ENCODE measurements at places on chromosomes 4 and X.

DNA sequence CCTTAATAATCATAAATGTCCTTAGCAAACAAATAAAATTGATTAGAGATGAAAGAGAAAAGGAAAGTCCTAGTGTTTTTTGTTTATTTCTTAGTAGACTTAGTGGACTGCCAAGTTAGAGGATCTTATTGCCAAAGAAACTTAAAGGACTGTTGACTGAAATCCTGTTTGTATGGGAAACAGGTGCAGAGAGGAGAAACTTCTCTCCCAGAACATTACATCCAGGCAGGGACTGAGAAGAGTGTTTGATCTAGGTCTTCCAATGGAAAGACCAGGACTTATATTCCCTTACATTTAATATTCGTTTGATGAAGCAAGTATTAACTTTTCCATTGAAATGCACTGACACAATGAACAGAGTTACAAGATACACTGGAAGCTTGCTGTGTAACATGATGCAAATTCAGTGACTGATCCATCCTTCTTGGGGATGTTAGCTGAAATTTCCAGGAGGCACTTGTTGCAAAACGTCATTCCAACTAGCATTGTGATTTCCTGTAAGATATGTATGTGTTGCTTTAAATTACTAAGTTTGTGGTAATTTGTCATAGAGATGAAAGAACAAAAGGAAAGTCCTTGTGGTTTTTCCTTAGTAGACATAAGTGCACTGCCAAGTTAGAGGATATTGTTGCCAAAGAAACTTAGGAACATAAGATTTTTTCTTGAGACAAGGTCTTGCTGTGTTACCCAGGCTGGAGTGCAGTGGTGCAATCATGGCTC, 505.6 kb downstream of the STIM2 start:
- no peak for DNase-seq
- no peaks in the 10 kb centered on the region for H3K36me3 ChIP-seq
- no peaks in the 10 kb centered on the region for H3K27me3 ChIP-seq
- H3K27ac ChIP-seq: no peak overlapping the region
- H3K4me1 ChIP-seq: no peaks in the 10 kb centered on the region

DNA sequence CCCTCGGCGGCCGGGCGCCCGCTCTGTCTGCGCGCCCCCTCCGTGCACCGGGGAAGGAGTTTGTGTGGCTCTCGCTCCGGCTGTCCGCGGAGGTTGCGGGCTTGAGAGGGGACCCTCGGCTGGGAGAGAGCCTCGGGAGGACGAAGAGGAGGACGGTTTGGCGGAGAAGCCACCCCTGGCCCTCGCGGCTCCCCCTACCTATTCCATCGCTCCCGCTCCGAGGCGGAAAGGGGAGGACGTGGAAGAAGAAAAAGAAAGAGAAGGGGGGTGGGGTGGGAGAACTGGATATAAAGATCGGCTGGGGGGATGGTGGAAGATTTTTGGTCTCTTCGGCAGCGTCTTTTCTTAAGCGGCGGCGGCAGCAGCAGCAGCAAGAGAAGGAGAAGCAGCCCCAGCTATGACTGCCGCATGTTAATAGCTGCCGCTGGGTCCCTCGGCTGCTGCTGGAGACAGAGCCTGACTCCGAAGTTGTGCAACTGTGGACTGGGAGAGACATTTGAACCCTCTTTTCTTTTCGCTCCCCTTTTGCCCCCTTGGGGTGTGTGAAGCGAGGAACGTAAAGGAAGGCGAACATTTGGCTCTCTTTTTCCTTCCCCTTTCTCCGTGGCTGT, 895 bp downstream of the ADGRL3 start:
- peak overlapping the region; percentile 99 for H3K4me3 ChIP-seq
- H3K27ac ChIP-seq: peak overlapping the region; percentile 27
- peaks cover 24% of the 10 kb centered on the region for H3K4me1 ChIP-seq

GRCh38 chr4:65645185-65645584, 25.1 kb downstream of the EPHA5 start:
- DNase-seq: no peak
- H3K4me1 ChIP-seq: peaks cover 2% of the 10 kb centered on the region
- H3K27ac ChIP-seq: no peak overlapping the region
- no peak overlapping the region for H3K4me3 ChIP-seq

DNA sequence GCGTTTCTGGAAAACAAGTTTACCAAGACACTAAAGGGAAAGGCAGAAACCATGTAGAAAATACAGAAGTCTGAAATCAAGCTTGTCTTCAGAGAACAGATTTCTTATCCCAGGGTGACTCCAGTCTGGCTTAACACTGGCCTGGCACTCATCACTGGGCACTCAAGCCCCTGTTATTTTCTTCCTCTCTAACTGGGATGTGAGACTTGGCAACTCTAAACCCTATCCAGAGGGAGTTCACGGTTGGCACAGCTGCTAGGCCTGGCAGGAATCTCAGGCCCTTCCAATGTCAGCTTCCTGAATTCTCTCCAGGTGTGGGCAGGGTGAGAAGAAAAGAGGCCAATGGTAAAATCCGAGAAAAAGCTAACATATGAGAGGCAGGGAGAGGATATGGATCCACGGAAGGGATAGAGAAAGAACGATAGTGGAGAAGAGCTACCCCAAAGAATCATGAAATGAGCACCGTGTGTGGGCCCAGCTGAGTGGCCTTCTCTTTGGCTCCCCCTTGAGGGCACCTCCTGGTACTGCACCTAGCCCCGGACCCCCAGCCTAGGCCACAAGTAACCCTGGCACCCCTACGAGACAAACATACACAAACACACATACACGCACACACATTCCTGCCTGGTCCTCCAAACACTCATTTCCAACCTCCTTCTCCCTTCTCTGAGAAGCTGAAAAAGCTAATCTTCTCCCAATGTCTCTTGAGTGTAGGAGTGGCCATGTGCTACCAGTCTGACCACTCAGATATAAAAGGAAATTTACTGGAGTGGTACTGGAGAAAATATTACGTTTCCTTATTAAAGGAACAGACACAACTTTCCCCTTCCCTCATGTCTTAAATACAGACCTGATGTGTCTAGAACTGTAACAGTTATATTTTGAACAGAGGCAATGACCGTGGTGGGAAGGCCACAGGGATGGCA, 16.6 kb upstream of the PTCHD1 start:
- no peaks in the 10 kb centered on the region for H3K4me1 ChIP-seq
- no peaks in the 10 kb centered on the region for H3K36me3 ChIP-seq
- no peak overlapping the region for H3K27ac ChIP-seq
- H3K27me3 ChIP-seq: no peaks in the 10 kb centered on the region
- no peak overlapping the region for H3K4me3 ChIP-seq
- DNase-seq: peak; percentile 51

DNA sequence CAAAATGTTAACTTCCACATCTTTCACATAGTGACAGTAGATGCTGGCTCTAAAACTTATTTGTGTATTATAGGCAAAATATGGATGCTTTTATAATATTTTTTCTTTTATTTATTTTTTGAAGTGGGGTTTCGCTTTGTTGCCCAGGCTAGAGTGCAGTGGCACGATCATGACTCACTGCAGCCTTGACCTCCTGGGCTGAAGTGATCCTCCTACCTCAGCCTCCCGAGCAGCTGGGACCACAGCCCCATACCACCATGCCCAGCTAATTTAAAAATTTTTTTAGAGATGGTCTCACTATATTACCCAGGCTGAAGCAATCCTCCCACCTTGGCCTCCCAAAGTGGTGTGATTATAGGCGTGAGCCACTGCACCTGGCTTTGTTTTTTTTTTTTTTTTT, 48.6 kb downstream of the ZFX start:
- no peaks in the 10 kb centered on the region for H3K27me3 ChIP-seq
- H3K4me1 ChIP-seq: peaks cover 19% of the 10 kb centered on the region
- peaks cover 34% of the 10 kb centered on the region for H3K36me3 ChIP-seq
- no peak for DNase-seq
- H3K27ac ChIP-seq: no peak overlapping the region
- no peak overlapping the region for H3K4me3 ChIP-seq

DNA sequence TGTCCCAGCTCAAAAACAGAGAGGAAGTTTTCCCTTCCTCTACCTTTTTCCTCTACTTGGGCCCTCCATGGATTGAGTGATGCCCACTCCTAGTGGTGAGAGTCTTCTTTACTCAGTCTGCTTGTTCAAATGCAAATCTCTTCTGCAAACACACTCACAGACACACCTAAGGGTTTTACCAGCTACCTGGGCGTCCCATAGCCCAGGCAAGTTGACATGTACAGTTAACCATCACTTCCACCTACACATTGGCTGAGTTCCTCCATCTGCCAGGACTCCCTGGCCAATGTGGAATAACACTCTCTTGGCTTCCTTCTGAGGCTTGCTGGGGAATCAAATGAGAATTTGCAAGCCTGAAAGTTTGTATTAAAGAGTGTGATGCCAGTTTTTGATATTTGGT, 45.7 kb upstream of the DHRSX start:
- H3K4me1 ChIP-seq: peaks cover 16% of the 10 kb centered on the region
- no peak overlapping the region for H3K27ac ChIP-seq
- H3K27me3 ChIP-seq: no peaks in the 10 kb centered on the region
- no peak for DNase-seq
- no peaks in the 10 kb centered on the region for H3K36me3 ChIP-seq
- no peak overlapping the region for H3K4me3 ChIP-seq

- H3K4me3 ChIP-seq: no peak overlapping the region
- H3K36me3 ChIP-seq: no peaks in the 10 kb centered on the region
- H3K27me3 ChIP-seq: no peaks in the 10 kb centered on the region
- no peak overlapping the region for H3K27ac ChIP-seq
Measured at GRCh38 chr4:47374477-47374876, 89.0 kb downstream of the COMMD8 start.

- no peak for DNase-seq
- H3K36me3 ChIP-seq: peaks cover 20% of the 10 kb centered on the region
- H3K27me3 ChIP-seq: no peaks in the 10 kb centered on the region
- no peak overlapping the region for H3K4me3 ChIP-seq
- peaks cover 54% of the 10 kb centered on the region for H3K4me1 ChIP-seq
Measured at GRCh38 chr4:71262161-71262560, 76.7 kb upstream of the SLC4A4 start.

GRCh38 chr4:120960656-120961267, 38.2 kb upstream of the PRDM5 start:
- DNase-seq: no peak
- H3K27me3 ChIP-seq: no peaks in the 10 kb centered on the region
- no peak overlapping the region for H3K4me3 ChIP-seq
- no peaks in the 10 kb centered on the region for H3K4me1 ChIP-seq

GRCh38 chr4:94826206-94826605, 68.5 kb downstream of the BMPR1B start:
- peak overlapping the region; percentile 86 for H3K27ac ChIP-seq
- no peak for DNase-seq
- peaks cover 14% of the 10 kb centered on the region for H3K4me1 ChIP-seq

DNA sequence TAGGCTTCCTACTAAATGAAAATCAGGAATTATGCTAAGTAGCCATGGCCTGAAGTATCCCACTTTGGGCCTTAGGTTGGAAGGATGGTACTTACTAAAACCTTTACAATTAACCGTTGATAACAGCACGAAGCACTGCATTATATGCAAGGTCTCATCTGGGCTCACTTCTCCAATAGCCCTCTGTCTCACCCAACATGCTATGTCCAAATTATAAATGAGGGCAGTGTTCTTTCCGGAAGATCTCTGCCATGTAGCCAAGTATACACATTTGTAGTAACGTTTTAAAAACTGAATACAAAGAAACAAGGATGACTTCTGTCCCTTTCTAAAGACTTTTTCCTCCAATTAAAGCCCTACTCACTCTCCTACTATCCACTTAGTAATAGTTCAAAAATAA, 51.6 kb downstream of the SCFD2 start:
- H3K27ac ChIP-seq: no peak overlapping the region
- peaks cover 2% of the 10 kb centered on the region for H3K4me1 ChIP-seq
- no peak overlapping the region for H3K4me3 ChIP-seq
- H3K36me3 ChIP-seq: no peaks in the 10 kb centered on the region

- no peaks in the 10 kb centered on the region for H3K27me3 ChIP-seq
- DNase-seq: no peak
- no peak overlapping the region for H3K27ac ChIP-seq
- no peaks in the 10 kb centered on the region for H3K36me3 ChIP-seq
Measured at GRCh38 chr4:127118681-127119080, 514.1 kb upstream of the INTU start.

- H3K4me1 ChIP-seq: no peaks in the 10 kb centered on the region
- no peaks in the 10 kb centered on the region for H3K27me3 ChIP-seq
- no peaks in the 10 kb centered on the region for H3K36me3 ChIP-seq
- DNase-seq: no peak
Measured at GRCh38 chr4:42371305-42372252, 25.7 kb upstream of the SHISA3 start.

DNA sequence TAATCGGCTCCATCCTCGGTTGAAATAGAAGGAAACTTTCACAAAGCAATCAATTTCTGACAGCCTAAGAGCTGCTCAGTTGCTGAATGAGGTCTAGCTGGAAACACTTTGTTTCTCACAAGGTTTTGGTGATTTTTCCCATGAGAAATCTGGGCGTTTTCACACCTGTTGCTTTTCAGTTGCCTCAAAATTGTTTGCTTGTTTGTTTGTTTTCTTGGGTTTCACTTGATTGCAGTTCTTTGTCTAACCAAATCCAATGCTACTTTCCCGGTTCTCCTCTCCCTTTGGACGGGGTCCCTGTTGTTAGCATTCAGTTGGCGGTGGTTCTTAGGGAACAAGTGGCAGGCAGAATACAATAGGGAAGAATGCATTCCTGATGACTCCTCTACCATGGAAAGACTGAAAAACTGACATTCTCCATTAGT, 135.5 kb downstream of the PALLD start:
- peaks cover 30% of the 10 kb centered on the region for H3K27me3 ChIP-seq
- no peak for DNase-seq
- H3K4me1 ChIP-seq: peaks cover 26% of the 10 kb centered on the region
- H3K4me3 ChIP-seq: peak overlapping the region; percentile 93
- H3K27ac ChIP-seq: peak overlapping the region; percentile 94
- H3K36me3 ChIP-seq: no peaks in the 10 kb centered on the region

DNA sequence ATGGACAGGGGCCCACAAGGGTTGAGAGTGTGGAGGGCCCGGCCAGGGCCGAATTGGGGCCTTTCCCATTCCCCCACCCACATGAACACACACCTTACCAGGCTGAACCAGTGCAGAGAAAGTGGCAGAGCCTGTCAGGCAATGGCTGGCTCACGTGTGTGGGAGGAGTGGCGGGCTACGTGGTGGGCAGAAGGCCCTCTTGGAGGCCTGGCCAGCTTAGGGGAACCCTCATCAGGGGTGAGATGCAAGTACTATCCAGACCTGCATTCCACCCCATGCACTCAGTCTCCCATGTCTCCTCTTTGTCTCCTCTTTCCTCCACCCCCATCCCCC, 965 bp downstream of the TCEAL4 start:
- H3K27ac ChIP-seq: peak overlapping the region; percentile 96
- peaks cover 6% of the 10 kb centered on the region for H3K36me3 ChIP-seq
- H3K27me3 ChIP-seq: no peaks in the 10 kb centered on the region
- no peak for DNase-seq
- peak overlapping the region; percentile 92 for H3K4me3 ChIP-seq
